ENCODE measurements at places on chromosomes 1 and 21.

GRCh38 chr1:193589597-193590040 is 403.2 kb upstream of the B3GALT2 start:
- DNase-seq, result no peak

- no peak for DNase-seq
Observed at GRCh38 chr21:15875286-15875685, 145.5 kb downstream of the USP25 start.

- no peak for DNase-seq
Observed at GRCh38 chr1:108524676-108525075, 35.2 kb upstream of the EEIG2 start.

DNA sequence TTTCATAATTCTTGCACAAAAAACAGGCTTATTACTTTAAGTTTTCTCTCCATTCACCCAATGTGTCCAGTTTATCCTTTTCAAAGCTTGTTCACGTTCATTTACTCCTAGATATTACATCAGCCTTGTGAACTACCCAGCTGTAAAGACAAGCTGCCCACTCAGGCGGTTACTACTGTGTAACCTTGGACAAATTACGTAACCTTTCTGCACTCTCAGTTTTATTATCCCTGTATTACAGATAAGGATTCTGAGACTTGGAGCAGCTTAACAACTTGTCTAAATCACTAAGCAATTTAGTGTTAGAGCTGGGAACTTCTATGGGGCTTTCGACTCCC is 20.5 kb upstream of the LPAR3 start:
- no peak for DNase-seq

DNA sequence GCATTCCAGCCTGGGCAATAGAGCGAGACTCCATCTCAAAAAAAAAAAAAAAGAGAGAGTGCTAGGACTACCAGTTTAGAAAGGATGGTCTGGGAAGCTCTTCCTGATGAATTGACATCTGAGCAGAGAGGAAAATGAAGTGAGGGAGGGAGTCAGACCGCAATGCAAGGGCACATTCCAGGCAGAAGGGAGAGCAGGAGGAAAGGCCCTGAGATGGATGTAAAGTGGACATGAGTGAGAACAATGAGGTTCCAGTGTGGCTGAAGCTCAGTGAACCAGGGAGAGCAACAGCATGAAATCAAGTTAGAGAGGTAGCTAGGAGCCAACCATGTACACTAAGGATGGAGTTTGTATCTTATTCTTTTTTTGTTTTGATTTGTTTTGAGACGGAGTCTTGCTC is 55.9 kb upstream of the SPOCD1 start:
- no peak for DNase-seq

DNA sequence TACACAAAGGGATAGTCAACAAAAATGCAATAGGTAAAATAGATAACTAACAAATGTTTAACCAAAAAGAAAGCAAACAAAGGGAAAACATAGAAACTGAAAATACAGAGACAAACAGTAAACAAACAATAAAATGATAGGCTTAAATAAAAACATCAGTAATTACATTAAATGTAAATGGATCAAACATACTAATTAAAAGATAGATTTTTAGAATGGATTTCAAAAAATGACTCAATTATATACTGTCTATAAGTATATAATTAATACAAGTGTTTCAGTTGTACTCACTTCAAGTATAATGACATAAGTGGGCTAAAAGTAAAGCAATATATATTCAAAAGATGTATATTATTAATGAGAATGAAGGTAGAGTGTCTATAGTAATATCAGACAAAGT is 101.1 kb downstream of the MRPS6 start:
- DNase-seq, result no peak

DNA sequence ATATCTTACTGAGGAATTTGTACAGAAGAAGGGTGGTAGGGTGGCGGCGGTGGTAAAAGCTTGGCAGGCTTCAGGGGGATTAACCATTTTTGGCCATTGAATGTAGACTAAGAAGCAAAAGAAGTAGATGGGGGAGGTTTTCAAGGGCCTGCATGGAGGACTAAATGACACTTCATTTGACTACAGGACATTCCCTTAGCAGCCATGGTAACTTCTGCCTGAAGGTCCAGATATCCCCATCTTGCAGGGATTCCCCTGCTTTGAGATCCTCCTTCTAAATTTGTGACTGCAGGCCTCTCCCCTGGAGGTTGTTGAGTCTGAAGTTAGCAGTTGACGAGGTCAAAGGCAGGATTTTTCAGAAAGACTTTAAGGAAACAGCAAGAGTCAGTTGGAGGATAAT is 4.8 kb downstream of the VASH2 start:
- no peak for DNase-seq

DNA sequence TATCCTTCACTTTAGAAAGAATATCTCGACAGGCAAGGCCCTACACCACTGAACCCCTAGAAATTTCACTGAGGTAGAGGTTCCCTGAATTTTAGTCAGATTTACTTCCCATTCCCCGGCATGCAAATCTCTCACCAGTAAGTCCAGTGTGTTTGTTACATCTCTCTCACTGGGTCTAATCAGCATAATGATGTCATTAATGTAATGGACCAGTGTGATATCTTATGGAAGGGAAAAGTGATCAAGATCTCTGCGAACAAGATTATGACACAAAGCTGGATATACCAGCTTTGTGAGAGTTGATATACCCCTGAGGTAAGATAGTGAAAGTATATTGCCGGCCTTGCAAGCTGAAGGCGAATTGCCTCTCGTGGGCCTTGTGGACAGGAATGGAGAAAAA is 7.9 kb downstream of the RNU11 start:
- DNase-seq, result no peak

- no peak for DNase-seq
Observed at GRCh38 chr1:200967693-200968468, 55.6 kb downstream of the KIF21B start.

- no peak for DNase-seq
Observed at GRCh38 chr1:47759936-47760629, 237.1 kb downstream of the TRABD2B start.

DNA sequence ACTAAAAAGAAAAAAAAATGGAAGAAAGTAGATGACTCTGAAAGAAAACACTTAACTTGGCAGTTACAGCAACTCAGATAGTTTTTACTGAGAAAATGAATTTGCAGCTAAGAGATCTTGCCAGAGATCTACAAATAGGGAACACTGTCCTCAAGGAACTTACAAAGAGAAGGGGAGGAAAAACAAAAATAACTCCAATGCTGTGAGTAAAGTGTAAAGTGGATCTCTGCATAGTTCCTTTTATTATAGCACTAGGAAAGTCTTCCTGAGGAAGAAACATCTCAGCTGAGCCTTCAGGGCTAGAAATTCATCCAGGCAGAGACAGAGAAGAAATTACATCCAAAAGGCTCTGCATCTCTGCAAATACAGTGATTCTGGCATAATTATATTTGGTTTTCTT is 3.9 kb downstream of the CD1B start:
- DNase-seq, result no peak

DNA sequence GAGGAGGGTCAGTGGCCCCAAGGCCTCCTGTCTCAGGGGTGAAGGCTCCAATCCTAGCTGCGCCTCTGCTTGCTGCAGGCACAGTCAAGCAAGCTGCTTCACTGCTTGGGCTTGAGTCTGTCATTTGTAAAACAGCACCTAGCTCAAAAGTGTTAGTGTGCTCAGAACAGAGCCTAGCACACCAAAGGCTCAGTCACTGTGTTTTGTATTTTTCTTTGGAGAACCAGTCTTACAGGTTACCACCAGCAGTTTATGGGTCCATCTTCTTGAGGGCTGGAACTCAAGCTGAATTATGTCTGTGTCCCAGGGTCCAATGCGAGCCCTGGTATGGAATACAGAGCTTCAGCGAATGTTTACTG is 113.6 kb downstream of the DMRTB1 start:
- DNase-seq, result no peak

DNA sequence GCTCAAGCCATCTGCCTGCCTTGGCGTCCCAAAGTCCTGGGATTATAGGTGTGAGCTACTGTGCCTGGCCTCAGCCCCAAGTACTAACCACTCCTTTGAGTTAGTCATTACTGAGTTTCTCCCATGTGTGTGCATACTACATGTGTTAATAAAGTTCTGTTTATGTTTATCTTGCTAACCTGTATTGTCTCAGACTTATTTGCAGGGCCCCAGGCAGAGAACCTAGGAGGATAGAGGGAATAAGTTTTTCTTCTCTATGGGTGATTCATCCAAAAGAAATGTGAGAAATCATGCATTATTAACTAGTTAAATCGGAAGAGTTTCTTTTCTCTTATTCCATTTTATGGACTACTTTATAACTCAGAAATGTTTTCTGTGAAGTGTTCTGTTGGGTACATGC is 203.9 kb upstream of the CACYBP start:
- no peak for DNase-seq

DNA sequence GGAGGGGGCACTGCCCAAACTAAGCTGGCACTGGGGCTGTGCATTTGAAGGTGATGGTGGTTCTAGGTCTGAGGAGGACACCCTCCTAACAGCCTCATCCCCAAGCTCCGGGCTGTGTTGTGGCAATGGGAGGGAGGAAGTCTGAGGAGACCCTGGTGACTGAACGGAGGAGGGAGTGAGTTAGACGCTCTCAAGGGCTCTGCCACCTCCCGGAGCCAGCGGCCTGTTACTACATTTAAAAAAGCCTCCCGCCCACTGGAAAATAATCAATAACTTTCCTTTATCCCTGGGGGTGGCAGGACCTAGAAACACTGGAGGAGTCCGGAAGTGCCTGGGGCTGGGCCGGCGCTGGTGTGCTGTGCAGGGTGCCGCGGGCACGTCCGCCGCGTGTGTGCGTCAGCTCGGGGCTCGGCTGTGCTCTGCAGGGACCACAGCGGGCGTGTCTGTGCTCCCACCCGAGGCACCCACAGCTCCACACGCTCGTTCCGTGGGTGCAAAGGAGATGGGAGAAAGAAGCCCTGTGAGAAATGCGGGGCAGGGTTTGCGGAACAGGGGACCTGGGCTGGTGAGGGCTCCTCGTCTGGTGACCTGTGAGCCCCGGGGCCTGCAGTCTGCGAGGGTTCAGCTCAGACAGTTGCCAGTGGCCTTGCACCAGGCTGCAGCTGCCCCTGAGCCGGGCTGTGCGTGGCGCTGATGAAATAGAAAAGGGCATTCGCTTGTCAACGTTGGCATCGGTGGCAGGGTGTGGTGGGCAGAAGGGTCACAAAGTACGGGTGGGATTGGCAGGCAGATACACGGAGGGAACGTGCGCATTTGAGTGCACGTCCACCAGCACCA is 5.3 kb downstream of the SAMD11 start:
- DNase-seq, result no peak

- DNase-seq, result peak; percentile 57
Observed at GRCh38 chr1:93304716-93305138, 41.0 kb upstream of the DR1 start.

DNA sequence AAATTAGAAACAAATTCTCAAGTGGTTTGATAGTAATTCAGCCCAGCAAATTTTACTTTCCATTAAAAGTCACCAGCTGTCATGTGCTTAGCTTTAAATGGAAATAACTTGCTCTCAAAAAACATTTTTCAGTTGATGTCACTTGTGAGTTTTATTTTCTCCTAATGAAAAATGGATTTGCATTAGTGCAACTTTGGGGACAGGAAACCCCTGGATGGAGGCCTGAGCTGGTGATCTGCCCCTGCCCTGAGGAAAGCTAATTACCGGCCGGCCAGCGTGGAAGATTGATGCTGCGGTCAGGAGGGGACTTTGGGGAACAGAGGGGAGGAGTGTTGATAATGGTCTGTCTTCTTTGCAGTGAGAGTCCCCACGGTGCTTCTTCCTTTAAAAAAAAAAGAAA is 66.8 kb upstream of the ANGPTL1 start:
- no peak for DNase-seq

DNA sequence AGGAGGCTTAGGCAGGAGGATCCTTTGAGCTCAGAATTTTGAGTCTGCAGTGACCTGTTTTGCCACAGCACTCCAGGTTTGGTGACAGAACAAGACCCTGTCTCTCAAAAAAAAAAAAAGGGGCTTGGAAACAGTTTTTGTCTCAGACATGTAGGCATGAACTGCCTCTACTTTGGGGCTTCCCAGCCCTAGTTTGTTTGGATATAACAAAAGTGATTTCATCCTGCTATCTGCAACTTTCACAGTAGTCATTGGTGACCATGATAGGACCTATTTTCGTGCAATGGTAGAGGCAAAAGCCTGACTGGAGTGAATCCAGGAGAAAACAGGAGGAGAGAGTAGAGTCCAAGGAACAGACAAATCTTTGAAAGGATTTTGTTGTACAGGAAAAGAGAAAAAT is 20.3 kb upstream of the EVI5 start:
- no peak for DNase-seq

All from Calu3 (cell line).